ENCODE measurements at places on chromosomes 7 and 10.

GRCh38 chr10:114956466-114956865 is 18.5 kb downstream of the TRUB1 start:
- DNase-seq: no peak

GRCh38 chr7:95867309-95867708 is 95.0 kb downstream of the DYNC1I1 start:
- DNase-seq: no peak

DNA sequence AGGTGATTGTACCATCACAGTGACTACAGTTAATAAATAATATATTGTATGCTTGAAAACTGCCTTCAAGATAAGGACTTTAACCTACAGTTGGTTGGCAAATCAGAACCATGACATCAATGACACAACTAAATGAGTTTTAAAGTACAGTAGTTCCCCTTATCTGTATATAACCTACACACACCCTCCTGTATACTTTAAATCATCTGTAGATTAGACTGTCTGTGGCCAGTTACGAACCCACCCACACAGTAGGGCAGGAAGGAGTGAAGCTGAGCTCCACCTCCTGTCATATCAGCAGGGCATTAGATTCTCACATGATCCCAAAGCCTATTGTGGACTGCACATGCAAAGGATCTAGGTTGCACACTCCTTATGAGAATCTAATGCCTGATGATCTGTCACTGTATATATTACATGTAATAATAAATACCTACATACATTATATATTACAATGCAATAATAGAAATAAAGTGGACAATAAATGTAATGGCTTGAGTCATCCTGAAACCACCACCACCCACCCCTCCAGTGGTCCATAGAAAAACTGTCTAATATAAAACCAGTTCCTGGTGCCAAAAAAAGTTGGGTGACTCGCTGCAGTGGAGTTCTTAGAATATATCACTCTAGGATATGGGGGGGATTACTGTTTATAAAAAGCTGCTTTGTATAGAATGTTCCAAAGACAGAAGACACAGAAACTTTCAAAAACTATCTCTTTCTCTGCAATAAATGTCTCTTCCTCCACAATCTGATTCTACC is 5.6 kb downstream of the TPK1 start:
- DNase-seq: no peak

GRCh38 chr10:122515588-122516231 is 44.8 kb upstream of the DMBT1 start:
- no peak for DNase-seq

GRCh38 chr7:142992427-142992826 is 30.3 kb upstream of the KEL start:
- peak; percentile 49 for DNase-seq

- no peak for DNase-seq
Measured at GRCh38 chr10:3757250-3757637, 27.8 kb downstream of the KLF6 start.

DNA sequence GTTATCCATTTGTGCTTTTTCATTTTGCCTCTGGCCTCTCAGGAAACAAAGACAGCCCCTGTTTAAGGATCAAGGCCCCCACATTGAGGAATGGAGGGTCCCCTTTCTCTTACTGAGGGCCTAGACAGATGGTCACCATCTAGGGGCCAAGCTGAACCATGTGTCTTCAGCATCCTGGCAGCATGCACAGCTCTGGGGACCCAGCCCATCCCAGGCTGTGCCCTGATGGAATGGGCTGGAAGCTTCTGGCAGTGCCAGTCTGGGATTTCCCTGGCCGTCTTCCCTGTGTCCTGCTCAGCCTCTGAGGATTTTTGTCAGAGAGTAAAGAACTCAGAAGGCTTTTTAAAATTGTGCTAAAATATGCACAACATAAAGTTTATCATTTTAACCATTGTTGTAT is 116.8 kb downstream of the ITIH5 start:
- DNase-seq: no peak

DNA sequence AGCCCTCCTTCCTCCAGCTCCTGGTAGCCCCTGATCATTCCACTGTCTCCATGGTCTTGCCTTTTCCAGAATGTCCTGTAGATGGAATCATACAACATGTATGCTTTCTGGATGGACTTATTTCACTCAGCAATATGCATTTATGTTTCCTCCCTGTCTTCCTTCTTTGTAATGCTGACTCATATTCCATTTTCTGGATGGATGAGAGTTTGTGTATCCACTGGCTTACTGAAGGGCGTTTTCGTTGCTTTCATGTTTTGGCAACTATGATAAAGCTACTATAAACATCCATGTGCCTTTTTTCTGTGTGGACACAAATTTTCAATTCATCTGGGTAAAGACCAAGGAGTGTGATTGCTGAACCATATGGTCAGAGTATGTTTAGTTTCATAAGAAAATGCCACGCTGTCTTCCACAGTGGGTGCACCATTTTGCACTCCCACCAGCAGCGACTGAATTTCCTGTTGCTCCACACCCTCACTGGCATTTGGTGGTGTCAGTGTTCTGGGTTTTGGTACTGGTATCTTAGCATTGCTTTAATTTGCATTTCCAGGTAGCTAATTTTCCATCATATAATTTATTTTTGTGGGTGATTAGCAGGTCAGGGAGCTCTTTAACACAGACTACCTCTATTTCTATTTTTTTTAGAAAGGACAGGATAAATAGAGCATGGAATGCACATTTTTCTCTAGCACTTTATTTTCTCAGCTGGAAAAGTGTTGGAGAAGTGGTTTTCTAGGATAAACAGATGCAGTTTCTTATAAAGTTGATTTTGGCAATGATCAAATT is 252.2 kb downstream of the WDR37 start:
- DNase-seq: no peak

- DNase-seq: no peak
Measured at GRCh38 chr10:112728118-112728883, 221.7 kb upstream of the TCF7L2 start.

GRCh38 chr10:70125918-70126552 is 6.6 kb downstream of the AIFM2 start:
- DNase-seq: peak; percentile 88

DNA sequence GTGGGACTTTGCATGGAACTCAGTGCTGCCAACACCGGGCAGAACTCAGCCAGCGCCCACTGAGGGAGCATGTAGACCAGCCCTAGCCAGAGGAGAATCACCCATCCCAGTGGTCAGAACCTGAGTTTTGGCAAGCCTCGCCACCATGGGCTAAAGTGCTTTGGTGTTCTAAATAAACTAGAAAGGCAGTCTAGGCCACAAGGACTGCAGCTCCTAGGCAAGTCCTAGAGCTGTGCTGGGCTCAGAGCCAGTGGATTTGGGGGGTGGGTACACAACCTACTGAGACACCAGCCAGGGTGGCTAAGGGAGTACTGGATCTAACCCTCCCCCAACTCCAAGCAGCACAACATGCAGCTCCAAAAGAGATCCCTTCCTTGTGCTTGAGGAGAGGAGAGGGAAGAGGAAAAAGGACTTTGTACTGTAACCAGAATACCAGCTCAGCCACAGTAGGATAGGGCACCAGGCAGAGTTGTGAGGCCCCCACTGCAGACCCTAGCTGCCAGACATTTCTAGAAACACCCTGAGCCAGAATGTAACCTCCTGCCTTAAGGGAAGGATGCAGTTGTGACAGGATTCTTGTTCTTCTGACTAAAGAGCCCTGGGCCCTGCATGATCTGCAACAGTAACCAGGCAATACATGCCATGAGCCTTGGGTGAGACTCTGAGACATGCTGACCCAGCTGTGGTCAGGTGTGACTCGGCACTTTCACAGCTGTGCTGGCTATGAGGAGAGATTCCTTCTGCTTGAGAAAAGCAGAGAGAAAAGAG is 24.4 kb downstream of the GSDME start:
- DNase-seq: peak; percentile 23

DNA sequence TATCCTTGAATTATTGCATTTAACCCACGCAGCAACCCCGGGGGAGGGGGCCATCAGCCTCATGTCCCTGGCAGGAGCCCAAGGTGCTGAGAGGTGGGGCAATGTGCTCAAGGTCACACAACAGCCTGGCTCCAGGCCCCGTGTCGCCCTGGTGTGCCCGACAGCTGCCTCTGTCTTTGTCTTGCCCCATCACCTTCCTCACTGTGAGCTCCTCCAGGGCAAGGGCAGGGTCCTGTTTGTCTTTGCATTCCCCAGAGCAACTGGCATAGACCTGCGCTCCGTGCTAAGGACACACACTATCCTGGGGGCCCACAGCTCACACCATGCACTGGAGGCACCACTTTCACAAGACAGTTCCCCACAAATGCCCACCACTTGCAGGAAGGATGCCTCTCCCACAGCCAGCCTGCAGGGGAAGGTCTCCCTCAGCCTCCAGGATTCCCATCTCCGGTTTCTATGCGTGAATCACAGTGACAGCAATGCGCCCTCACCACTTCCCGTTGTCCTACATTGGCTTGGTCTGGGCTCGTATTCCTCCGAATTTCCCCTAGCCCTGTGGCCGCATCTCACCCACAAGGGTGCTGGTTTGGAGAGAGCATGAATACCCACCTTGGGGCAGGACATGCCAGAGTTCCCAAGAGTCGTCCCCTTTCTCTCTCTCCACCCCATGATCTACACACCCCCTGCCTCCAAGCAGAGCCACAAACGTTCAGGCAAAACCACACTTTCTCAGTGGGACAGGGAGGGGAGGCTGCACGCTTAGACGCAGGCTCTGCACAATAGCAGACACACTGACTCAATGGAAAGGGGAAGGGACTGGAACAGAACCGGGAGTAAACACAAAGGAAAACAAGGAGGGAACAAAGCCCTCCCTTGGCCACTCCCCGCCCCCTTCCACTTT is 10.3 kb downstream of the ITPRIP start:
- peak; percentile 51 for DNase-seq

DNA sequence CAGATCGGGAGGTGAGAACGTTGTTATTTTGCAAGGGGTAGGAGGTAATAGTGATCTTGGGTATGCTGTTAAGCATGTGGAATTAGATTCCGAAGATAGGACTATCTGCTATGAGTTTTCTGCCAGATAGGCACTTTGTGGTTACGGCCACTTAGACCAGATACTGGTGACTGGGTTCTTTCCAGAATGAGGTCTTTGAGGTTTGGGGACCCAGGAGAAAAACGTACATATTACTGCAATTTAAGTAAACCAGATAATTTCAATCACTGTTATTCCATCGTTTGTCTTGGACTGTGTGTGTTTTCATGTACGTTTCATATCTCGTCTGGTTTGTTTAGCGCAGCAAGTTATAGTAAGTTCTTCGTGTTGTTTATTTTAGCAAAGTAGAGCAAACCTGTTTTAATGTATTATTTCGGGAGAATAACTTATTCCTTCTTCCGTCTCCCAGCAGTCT is 312 bp downstream of the ARL4A start:
- DNase-seq: no peak

- DNase-seq: no peak
Measured at GRCh38 chr10:88941026-88941425, 11.5 kb downstream of the ACTA2 start.

DNA sequence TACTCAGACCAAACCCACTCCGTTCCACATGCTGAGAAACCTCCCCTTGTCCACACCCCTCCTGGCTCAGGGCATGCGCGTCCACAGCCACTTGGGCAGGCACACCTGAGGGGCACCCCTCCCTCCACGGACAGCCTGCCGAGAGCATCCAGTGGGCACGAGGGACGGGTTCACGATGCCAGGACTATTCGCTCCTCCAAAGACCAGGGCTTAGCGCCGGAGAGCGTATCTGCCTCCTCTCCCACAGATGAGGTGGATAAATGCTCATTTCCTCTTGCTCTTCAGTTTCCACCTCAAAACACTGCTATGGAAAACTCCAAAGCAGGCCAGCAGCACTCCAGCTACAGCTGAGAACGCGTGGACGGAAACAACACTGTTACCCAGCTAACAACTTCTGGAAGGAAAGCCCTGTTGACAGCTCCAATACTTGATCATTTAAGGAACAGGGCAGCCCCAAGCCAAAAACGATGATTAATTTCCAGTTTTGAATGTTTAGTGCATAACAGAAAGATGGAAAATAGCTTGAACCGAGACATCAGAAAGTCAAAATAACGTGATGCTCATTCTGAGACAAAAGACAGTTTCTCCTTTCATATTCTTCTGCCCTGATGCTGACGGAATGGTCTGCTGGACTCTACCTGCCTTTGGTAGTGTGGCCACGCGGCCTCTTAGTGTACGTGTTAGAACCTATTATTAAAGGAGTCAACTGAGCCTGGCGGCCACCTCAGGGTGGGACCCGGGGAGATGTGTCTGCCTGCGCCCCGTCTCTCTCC is 204.7 kb downstream of the DNAJB6 start:
- no peak for DNase-seq

DNA sequence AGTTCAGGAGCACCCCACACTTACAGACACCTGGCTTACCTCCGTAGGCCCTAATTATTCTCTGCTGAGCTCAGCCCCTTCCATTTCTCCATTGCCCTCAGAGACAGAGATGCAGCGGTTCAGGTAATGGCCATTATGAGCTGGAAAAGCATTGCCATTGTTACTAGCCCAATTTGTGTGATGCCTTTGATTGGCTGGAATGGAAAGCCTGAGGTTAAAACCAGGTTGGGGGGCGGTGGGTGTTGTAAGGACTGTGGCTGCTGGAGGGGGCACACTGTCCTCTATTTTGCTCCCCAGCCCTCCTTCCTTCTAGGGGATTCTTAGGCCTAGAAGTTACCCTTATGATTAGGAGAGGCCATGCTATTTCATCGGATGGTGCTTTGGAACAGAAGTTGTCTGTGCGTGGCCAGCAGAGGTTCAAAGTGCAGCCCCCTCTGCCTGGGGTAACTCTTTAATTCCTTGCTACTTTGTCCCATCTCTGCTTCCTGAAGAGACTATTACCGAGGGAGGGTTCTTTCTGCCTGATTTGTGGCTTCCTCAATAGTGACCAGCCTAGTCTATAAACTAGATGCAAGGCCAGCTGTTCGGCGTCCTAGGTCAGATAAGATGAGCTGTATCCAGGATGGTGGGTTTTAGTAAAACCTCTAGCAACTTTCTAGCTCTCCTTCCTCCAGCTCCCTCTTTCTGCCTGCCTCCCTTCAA is 14.2 kb upstream of the ACSL5 start:
- DNase-seq: no peak

GRCh38 chr7:66626331-66626934 is 2.2 kb upstream of the KCTD7 start:
- DNase-seq: no peak

DNA sequence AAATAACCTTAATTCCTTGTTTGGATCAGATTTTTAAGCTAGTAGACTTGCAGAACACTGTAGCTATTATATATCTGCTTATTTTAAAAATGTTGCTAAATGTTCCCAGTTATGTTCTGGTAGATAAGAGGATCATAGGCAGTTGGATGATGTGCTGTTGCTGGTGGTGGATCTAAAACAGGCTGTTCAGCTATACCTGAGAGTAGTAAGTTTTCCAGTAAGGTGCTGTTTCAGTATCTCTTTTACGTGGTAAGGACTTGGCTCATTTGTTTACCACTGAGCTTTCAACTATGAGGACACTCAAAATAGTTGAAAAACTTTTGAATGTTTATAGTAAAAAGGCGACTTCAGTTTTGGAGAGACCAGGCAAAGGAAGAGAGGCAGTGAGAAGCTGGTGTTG is 180.9 kb downstream of the CDK14 start:
- no peak for DNase-seq
